ENCODE measurements at places on chromosomes 2 and 18. TPM values are rescaled to one million over a fixed set of nuclear protein-coding genes. Genes with fewer than 3 reads are reported as not detected.

GRCh38 chr2:144201868-144202468 lies 318.0 kb downstream of the ZEB2 start:
- DNase-seq: no peak

DNA sequence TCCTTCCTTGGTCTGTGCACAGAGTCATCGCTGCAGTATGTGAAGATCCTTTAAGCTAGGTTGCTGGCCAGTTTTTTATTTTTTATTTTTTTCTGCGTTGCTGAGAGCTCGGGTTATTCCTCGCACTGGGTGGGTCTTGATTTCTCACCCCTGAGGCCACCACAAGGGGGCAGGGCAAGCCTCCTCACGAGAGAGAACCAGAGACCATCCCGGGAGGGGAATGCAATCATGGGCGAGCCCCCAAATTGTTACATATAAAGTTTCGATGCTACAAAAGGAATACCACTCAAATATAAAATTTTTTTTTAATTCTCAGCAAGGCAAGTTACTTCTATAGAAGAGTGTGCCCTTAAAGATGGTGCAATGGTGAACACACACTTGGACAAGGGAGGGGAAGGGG lies 24.9 kb downstream of the HTR2B start:
- DNase-seq: no peak

DNA sequence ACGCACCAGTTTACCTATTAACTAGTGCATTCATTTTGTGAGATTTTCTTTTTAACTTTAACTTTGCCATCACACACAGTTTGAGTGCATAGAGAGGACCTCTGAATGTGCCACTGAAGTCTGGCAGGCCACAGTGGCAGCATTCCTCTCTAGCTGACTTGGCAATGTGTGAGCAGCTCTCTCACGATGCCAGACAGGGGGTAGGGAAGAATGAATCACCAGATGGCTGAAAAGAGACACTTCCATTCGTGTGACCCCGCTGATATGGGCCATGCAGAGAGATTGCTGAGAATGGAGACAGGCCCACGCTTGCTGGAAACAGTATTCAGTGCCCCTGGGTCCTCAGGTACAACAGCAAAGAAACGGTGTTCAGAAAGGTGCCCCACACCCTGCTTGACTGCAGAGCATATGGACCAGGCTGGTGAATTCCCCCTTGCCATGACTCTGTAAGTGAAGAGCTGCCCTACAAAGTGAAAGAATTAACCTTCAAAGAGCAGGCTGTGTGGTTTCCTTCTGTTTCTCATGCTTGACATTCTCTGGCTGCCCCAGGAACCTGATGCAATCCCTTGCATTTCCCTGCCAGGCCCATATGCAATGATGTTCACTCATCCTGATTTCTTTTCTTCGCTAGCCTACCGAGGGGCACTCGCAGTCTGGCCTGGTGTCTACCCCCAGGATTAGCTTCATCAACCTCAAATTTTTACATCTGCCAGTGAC lies 236.1 kb downstream of the CDH20 start:
- DNase-seq: no peak

GRCh38 chr2:134164306-134164705 lies 89.6 kb upstream of the MGAT5 start:
- DNase-seq: no peak

DNA sequence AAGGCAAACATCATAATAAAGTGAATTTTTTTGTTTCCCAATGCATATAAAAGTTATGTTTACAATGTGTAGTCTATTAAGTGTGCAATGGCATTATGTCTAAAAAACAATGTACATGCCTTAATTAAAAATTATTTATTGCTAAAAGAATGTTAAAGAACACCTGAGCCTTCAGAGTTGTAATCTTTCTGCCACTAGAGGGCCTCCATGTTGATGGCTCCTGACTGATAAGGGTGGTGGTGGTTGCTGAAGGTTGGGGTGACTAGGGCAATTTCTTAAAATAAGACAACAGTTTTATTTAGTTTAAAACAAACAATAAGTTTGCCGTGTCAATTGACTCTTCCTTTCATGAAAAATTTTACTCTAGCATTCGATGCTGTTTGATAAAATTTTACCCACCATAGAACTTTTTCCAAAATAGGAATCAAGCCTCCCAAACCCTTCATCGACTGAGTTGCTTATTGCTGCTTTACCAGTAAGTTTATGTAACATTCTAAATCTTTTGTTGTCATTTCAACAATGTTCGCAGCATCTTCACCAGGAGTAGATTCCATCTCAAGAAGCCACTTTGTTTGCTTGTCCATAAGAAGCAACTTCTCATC lies 32.3 kb downstream of the MAP3K2 start:
- no peak for DNase-seq

- no peak for DNase-seq
Measured at GRCh38 chr2:150997066-150997465, 264.6 kb downstream of the RBM43 start.

GRCh38 chr18:32902568-32903330 lies 129.9 kb upstream of the KLHL14 start:
- no peak for DNase-seq

DNA sequence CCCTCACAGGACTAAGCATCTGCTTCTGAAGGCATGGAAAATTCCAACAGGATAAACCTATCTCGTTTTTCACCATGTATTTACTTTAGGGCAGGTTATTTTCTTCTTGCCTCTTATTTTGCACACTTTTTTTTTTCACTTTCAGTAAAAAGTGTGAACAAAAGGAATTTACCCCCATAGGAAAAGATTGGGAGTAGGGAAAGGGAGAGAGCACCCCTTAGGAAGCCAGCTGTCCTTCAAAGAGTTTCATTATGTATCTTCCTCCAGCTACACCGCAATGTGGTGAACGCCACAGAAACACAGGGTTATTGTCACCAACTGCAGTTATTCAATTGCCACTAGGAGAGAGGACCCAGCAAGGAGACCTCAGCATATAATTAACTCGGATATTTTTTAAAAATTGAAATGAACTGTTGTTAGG lies 286.2 kb upstream of the VRK2 start:
- no peak for DNase-seq

- DNase-seq: no peak
Measured at GRCh38 chr2:149467436-149467835, 120.1 kb downstream of the MMADHC start.

- DNase-seq: no peak
Measured at GRCh38 chr2:156401861-156402260, 34.3 kb upstream of the GPD2 start.

GRCh38 chr2:79906139-79906890 lies 393.5 kb downstream of the CTNNA2 start:
- no peak for DNase-seq

DNA sequence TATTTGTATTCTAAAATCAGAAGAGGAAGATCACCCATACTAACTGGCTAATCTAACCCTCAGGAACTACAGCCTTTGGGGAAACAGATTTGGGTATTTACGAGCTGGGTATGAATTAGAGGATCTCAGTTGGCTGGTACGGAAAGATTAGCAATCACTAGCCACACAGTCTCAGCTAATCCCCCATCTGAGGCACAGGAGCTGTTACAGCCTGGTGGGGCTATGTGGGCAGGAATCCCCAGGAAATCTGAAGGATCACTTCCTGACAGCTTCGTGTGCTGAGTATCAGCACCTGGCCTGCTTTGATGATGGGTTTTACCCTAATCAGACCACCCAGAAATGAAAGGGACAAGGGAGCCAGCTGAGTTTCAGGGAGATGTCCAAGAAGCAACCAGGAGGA lies 206.3 kb downstream of the AFF3 start:
- no peak for DNase-seq

- no peak for DNase-seq
Measured at GRCh38 chr2:165044505-165045303, 89.4 kb upstream of the SLC38A11 start.

DNA sequence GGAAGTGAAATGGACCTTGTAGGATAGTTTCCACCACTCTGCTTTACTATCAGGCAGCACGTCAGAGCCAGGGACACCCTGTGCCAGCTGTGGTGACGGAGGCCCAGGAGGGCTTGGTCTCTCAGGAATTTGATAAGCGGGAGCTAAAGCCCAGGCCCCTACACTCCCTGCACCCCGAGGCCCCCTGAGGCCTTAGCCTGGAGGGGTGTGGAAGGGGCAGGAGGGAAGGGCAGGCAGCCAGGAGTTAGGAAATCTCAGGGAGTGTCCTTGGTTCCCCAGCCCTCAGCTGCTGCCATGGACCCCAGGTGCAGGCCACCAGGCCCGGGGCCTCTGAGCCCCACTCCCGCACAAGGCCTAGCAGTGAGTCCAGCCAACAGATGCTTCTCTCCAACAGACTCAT lies 38.2 kb downstream of the PDIA6 start:
- no peak for DNase-seq

GRCh38 chr2:142033393-142033792 lies 97.4 kb downstream of the LRP1B start:
- no peak for DNase-seq

- DNase-seq: no peak
Measured at GRCh38 chr2:79901161-79901560, 388.3 kb downstream of the CTNNA2 start.

DNA sequence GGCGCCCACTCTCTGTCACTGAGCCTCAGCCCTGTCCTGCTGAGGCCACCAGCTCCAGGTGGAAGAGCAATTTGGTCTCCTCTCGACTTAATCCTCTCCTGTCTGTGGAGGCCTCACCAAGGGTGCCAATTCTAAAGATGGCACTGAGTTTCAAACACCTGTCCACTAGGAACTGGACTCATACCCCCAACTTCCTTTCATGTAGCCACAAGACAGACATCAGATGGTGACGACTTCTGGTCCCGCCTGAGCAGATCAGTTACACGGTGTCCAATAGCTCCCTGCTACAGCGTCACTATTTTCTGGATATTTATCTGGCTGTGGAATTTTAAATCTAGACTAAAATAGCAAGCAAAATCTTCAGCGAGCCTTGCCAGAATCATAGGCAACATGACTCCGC lies 24.5 kb upstream of the SP5 start:
- DNase-seq: no peak

GRCh38 chr2:110740747-110741349 lies 8.5 kb downstream of the ACOXL start:
- no peak for DNase-seq

- DNase-seq: no peak
Measured at GRCh38 chr18:74790451-74790850, 192.8 kb downstream of the ZNF407 start.

The PLCL1 gene
- total RNA-seq: 7.3 TPM

The GRP gene
- total RNA-seq: not detected

The CCDC93 gene
- total RNA-seq: 45.5 TPM

The PROKR1 gene
- 0.27 TPM for total RNA-seq

The KIF1A gene
- 12.9 TPM for total RNA-seq

The IL1RN gene
- not detected for total RNA-seq

The GNLY gene
- total RNA-seq: 4.8 TPM

The NEU2 gene
- total RNA-seq: not detected

The ASB18 gene
- not detected for total RNA-seq

The USP34 gene
- 93.8 TPM for total RNA-seq

The NPHP1 gene
- total RNA-seq: 9.4 TPM

The WDPCP gene
- 39.8 TPM for total RNA-seq

The MC2R gene
- not detected for total RNA-seq
